ENCODE measurements at places on chromosomes 11 and 22. TPM values are rescaled to one million over a fixed set of nuclear protein-coding genes. Genes with fewer than 3 reads are reported as not detected.

Gene SCUBE2
- total RNA-seq = 0.18 TPM

Gene YAP1
- total RNA-seq = 91.8 TPM

Gene XNDC1N
- total RNA-seq = 7.8 TPM

Gene IGF2
- 17.6 TPM for total RNA-seq

Gene MISFA
- not detected for total RNA-seq

Gene FGF3
- total RNA-seq = not detected

Gene KCNQ1
- total RNA-seq = not detected

Gene TMEM138
- total RNA-seq = 43.5 TPM

Gene FAM83F
- total RNA-seq = not detected

Gene ABCC8
- not detected for total RNA-seq

Gene LIF
- total RNA-seq = 11.0 TPM

Gene DGCR8
- 8.2 TPM for total RNA-seq

Gene PTPRJ
- total RNA-seq = 14.5 TPM

Gene GLB1L2
- total RNA-seq = 0.29 TPM

Gene CNGA4
- total RNA-seq = not detected

Gene MS4A3
- not detected for total RNA-seq

Gene OR51B2
- total RNA-seq = not detected

Gene MYOD1
- not detected for total RNA-seq

Gene TMEM45B
- not detected for total RNA-seq

Gene LRRN4CL
- 6.6 TPM for total RNA-seq

Gene KRTAP5-7
- total RNA-seq = not detected

Gene FAM180B
- not detected for total RNA-seq

Gene SERHL2
- total RNA-seq = 20.2 TPM

Gene APOA4
- not detected for total RNA-seq

Data from myometrial cell (primary cell).